Activated CD4-positive, CD25-positive, alpha-beta regulatory T cell treated with anti-CD3 and anti-CD28 coated beads, Interleukin-2, amount 50 U/mL, for 72 hours (primary cell): ENCODE measurements at places on chromosomes 13 and 19.

GRCh38 chr13:113110852-113111315, 5.3 kb downstream of the F7 start:
- DNase-seq, result no peak

DNA sequence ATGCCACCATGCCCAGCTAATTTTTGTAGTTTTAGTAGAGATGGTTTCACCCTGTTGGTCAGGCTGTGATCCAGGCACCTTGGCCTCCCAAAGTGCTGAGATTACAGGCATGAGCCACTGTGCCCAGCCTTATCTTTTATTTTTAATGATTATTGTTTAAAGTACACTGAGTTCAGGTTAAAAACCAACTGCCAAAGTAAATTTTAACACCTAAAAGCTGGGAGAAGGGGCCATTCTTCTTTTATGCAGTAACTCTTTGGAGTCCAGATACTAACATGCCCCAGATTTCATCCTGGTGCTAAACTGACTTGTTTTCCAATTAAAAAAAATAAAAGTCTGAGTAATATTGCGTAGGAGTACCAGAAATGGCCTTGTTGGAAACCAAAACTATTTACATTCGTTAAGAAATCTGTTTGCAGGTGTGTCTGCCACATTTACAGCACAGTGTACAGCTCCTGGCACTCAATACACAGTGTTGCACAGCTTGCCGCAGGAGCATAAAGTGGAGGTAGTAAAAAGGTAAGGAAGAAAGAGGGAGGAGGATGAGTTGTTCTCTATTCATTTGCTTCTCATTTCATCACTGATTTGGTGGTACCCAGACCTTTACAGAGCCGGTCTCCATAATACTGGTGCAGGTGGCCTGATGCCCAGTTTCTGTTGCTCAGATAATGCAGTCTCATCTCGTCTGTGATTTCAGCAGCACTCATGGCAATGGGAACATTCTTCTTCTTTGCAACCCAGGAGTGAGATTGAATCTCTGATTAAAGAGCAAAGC, 108.9 kb downstream of the PCCA start:
- no peak for DNase-seq

GRCh38 chr19:18771328-18772242, 19.5 kb downstream of the COMP start:
- DNase-seq, result no peak

GRCh38 chr13:30123575-30123974, 183.8 kb downstream of the KATNAL1 start:
- DNase-seq, result no peak

DNA sequence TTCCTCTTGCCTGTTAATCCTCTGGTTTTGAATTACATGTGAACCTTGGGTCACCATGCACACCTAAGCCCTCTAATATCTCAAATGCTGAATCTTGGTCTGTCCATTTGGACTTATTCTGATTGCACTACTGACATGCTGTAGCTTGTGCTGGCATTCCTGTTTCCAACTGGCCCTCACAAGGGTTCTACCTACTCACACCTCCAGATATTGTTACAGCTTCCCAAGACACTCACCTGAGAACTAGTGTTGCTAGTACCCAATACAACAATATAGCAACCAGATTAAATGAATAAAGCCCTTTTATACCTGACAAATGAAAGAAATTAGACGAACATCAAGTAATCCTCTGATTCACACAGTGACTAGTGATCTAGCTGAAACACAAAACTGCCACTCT, 16.6 kb downstream of the TEX30 start:
- DNase-seq, result no peak

GRCh38 chr13:50664951-50665350, 178.5 kb downstream of the DLEU7 start:
- DNase-seq, result no peak

DNA sequence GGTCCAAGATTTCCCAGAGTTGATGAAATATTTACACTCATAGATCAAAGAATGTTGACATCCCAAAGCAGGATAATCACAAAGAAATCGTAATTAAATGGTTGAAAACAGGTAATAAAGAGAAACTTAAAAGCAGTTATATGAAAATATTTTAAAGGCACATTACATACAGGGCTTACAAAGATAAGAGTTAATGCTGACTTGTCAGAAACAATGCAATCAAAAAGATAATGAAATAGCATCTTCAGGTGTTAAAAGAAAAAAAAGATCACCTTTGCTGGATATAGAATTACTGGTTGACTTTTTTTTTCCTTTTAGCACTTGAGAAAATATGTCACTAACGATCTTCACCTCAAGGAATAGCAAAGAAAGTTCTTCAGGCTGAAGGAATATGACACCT, 48.8 kb downstream of the KCTD15 start:
- DNase-seq, result no peak

DNA sequence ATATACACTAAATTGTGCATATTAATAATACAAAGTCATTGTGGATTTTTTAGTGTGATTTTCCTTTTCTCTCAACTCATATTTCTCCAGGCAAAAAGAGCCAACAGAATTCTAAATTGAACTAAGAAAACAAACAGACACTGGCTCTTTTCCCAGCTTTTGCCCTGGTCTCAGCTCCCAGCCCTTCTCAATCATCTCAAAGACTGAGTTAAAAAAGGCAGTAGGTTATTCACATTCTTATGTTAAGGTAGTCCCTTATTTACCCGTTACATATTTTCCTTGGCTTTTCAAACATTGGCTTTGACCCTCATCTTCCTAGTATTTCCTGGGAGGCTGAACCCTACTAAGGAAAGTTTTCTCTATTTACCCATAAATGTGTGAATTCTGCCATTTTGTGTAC, 753.6 kb downstream of the LIG4 start:
- DNase-seq, result no peak

DNA sequence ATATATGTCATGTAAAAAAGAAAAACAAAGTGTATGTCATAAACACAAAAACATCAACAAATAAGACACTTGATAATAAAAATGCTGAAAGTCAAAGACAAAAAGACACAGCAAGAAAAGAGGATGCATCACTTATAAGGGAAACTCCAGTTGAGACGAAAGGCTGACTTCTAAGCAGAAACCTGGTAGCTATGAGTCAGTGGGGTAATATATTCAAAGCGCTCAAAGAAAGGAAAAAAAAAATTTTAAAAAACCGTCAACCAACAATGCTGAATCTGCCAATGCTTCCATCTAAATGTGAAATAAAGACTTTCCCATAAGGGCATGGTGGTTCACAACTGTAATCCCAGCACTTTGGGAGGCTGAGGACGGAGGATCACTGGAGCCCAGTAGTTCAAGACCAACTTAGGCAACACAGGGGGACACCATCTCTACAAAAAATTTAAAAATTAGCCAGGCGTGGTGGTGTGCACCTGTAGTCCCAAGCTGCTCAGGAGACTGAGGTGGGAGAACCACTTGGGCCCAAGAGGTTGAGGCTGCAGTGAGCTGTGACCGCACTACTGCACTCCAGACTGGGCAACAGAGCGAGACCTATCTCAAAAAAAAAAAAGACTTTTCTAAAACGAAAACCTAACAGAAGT, 24.0 kb downstream of the USP12 start:
- no peak for DNase-seq

- DNase-seq, result no peak
Observed at GRCh38 chr13:75550159-75550567, 572 bp downstream of the UCHL3 start.

DNA sequence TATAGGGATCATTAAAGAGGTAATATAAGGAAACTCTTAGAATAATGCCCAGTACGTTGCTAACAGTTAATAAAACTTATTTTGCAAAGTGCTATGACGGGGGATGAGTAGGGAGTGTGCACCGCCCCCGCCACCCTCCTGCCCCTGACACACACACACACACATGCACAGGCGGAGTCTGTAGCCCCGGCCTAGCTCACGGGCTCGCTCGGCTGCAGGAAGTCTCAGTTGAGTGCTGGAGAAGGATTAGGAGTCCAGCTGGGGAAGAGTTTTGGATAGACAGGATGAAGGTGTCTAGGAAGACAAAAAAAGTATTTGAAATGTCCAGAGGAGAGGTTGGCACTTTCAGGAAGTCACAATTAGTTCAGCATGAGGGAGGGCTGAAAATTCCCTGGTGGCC, 21.5 kb downstream of the GSX1 start:
- DNase-seq, result no peak

DNA sequence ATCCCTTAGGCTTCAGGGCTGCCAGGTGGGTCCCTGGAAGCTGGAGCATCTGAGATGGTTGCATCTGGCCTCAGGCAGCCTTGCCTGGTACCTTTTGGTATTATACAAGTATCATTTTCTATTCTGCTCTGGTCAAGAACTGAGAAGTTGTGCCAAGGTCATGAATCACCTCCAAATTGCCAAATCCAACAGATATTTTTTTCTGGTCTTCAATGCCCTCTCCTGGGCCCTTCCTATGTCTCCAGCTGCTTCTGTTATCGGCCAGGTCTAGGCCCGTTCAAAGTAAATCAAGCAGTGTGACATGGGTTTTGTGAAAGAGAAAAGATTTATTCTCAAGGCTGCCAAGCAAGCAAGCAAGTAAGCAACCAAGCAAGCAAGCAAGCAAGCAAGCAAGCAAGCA, 271.1 kb upstream of the MAB21L1 start:
- DNase-seq, result no peak

GRCh38 chr19:46367426-46367825, 20.5 kb downstream of the PPP5C start:
- no peak for DNase-seq

DNA sequence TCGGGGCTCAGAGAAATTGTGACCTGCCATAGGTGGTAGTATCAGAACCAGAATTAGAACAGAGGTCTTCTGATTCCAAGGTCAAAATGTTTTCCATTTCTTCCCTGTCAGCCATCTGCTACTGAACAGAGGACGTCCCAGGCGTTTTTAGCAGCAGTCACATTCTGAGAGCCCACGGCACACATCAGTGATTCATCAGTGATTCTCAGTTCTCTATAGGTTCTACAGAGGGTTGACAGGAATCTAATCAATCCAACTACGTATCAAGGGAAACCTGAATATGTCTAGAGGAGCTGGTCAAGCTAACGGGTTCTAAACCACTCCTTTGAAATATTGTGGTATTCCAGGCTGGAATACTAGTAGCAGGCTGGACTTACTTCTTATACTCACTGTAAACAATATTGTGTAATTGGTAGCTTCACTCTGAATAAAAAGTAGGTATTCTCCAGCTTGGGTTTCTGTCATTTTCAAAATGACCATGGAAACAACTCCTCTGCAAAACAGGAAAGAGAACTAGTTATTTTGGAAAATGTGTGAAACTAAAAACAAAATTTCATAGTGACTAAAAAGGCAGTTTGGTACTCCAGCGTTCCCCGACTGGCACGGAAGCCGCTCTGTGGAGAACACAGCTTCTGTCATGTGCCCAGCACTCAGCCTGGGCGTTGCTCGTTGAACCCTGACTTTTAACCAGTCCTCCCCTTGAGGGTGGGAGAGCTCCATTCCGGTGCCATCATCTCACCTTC, 43.2 kb downstream of the FLT3 start:
- no peak for DNase-seq

- DNase-seq, result no peak
Observed at GRCh38 chr19:7552781-7553180, 17.3 kb downstream of the PNPLA6 start.

DNA sequence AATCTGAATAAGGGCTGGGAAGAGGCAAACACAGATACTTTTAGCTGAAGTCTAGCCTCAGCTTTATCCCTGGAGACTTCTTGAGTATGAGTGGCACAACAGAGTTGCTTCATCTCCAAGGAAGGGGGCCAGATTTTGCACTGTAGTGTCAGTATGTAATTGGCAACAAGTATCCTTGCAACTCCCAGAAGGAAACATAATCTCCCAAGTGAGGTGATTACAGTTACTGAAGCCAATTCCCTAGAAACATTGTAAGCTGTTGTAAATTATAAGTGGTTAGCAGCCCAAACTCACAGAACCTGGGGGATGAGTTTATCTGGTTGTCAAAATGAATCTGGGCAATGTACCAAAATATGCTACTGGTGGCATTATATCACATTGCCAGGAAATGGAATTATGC, 2065.7 kb upstream of the PCDH20 start:
- no peak for DNase-seq

- no peak for DNase-seq
Observed at GRCh38 chr19:46697204-46697960, 19.5 kb downstream of the PRKD2 start.

- no peak for DNase-seq
Observed at GRCh38 chr19:10104665-10105508, 1.3 kb upstream of the PPAN start.

GRCh38 chr13:40153516-40153915, 498.1 kb downstream of the COG6 start:
- no peak for DNase-seq

DNA sequence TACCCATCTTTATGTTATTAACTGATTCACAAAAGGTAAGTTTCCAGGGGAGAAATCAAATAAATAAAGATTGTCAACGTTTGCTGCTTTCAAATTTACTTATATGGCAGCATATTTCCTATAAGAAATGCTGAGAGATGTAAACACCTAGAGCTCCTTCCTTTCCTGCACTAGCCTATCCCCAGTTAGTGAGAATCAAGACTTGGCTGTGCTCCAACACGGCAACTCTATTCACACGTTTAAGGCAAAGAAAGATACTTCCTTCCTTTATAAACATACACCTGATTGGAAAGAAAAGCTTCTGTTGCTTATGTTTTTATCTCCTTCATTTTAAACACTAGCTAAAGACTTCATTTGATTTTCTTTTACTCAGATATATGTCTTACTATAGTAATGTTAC, 107.0 kb downstream of the PCDH9 start:
- no peak for DNase-seq

DNA sequence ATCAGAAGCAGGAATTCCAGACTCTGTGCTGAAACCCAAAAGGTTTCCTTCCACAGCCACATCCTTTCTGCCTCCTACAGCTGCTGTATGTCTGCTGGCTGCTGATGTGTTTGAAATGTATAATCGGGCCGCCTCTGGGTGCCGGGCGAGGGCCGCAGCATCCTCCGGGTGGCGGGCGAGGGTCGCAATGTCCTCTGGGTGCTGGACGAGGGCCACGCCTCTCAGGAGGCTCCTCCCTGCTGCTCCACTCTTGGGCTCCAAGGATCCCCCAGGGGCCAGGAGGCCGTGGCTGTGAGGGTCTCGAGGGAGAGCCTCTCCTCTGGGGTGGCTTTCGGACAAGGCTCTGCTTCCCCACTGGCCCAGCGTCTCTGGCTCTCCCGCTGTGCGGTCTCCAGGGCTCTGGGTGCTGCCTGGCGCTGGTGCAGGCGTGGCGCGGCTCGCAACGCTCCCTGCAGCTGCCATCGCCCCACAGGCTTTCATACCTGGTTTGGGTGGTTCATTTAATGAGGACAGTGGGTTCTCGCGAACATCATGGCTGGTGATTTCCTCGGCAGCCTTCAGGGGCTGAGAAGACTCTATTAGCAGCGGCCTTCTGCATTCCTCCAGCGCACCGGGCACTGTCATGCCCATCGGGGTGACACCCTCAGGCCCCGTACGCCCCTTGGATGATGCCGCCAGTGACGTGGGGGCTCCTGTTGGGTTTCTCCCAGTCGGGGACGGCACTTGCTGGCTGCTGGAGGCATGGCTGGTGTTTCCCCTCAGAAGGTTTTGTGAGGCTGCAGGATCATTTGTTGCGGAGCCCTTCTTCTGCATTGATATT, 41.8 kb upstream of the GRTP1 start:
- DNase-seq, result no peak

- DNase-seq, result no peak
Observed at GRCh38 chr19:44280916-44281315, 21.2 kb downstream of the ZNF233 start.

GRCh38 chr13:106685143-106685542, 117.2 kb upstream of the ARGLU1 start:
- no peak for DNase-seq

GRCh38 chr19:19160461-19161035, 9.5 kb downstream of the MEF2B start:
- no peak for DNase-seq
